ENCODE measurements at places on chromosomes 16 and 17.

DNA sequence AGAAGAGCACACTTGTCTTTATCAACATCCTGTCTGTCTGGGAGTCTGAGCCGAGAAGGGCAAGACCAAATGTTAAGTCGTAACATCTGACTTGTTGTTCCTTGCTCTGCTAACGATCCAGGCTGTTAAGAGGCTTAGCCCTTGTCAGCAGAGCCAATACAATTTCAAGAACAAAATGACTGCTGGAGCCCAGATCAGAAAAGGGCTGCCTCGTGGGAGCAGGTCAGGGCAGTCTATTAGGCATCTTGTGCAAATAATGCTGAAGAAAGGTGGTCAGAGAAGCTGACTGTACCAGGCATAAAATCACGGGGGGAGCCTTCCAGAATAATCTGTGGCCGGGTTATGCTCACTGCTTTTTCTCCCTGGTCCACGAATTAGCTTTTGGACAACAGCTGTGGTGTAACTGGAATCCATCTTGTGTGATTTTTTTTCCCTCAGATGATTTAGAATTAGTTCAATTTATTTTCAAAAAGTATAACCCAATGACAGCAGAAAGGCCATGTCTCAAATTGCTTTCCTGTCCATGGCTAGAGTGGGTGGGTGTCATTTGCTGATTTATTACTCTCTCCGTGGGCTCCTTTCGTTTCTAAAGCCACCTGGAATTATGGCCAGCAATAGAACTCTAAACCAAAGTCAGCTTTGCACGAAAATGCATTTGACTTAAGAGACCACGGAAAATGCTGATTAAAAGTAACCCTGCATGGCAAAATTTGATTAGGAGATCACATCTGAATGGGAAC lies 221.1 kb upstream of the HSBP1 start:
- no peak for DNase-seq

DNA sequence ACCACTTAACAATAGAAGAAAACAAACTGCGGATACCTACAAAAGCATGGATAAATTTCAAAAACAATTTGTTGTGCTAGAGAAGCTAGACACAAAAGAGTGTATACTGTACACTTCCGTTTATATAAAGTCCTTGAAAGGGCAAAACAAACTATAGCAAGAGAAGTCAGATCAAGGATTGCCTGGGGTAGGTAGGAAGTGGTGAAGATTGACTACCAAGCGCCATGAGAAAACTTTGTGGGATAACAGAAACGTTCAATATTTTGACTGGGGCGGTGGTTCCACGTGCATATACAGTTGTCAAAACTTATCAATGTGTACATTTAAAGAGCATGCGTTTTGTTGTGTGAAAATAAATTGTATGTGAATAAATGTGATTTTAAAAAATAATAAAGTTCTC lies 55.6 kb upstream of the CCL2 start:
- no peak for DNase-seq

GRCh38 chr17:28492352-28493310 lies 13.5 kb upstream of the FOXN1 start:
- DNase-seq: no peak

DNA sequence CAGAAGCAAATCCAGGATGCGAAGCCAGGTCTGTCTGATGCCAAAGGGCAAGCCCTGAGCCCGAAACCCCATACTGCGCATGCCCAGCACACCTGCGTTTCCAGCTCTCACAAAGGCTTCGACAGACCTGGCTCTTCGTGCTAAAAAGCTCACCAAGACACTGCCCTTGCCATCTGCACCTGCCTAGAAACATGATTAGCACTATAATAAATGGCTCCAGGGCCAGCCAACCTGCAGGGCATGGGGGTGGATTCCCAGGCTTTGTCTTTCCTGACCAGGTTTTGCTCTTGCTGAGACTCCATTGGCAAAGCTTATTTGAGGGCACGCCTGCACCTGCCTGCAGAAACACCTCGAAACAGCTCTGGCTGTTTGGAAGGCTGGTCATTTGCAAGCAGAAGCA lies 14.4 kb upstream of the PLD6 start:
- DNase-seq: no peak

DNA sequence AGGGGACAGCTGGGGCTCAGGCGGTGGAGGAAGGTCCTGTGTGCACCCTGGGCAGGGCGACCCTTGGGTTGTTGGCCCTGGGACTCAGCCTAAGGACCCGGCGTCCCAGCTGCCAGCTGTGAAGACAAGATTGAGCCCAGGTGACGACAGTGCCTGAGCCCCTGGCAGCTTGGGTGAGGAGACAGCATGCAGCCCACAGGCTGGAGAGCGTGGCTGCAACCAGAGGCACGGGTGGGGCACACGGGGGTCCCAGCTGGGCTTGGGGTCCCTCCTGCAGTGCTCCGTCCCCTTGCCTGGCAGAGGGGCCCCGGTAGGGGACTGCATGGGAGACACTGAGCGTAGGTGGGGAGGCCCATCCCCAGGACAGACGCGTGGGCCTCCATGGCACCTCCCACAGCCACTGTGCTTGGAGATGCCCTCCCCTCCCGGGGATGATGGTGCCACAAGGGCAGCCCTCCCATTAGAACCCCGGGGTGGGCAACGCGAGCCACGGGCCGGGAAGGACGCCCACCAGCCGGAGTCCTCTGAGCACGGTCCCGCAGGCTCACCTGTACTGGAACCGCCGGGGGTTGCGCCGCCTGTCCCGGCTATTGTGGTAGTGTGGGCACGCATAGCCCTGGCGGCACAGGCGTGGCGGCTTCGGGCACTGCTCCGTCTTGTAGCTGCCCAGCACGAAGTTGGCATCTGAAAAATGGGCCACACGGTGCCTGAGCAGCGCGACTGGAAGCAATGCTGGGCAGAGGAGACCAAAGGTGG lies 15.5 kb downstream of the UNKL start:
- no peak for DNase-seq

- no peak for DNase-seq
These were observed 13.4 kb downstream of the GINS2 start for GRCh38 chr16:85675251-85675874.

DNA sequence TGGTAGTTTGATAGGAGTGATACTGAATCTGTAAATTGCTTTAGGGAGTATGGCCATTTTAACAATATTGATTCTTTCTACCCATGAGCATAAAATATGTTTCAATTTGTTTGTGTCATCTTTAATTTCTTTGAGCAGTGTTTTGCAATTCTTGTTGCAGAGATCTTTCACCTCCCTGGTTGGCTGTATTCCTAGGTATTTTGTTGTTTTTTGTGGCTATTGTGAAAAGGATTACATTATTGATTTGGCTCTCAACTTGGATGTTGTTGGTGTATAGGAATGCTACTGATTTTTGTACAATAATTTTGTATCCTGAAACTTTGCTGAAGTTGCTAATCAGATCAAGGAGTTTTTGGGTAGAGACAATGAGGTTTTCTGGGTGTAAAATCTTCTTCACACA lies 3.2 kb downstream of the KRTAP9-9 start:
- DNase-seq: no peak

DNA sequence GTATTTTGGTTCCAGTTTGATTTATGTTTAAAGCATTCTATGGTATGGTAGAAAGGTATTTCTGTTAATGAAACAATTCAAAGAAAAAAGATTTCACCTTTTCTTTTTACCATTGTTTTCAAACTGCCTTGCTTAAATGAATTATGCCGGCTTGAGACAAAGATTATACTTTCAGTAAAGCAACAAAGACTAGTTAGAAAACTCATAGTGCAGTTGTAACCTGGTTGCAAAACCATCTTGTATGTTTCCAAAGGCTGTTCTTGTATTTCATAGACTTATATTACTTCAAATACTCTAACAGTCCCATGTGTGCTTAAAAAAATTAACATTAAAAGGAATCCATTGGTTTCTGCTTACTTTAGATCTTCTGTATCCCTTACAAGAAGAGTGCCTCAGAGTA lies 118.5 kb upstream of the NACA2 start:
- DNase-seq: no peak

- DNase-seq: no peak
These were observed 12.9 kb downstream of the TRPV2 start for GRCh38 chr17:16428098-16428882.

DNA sequence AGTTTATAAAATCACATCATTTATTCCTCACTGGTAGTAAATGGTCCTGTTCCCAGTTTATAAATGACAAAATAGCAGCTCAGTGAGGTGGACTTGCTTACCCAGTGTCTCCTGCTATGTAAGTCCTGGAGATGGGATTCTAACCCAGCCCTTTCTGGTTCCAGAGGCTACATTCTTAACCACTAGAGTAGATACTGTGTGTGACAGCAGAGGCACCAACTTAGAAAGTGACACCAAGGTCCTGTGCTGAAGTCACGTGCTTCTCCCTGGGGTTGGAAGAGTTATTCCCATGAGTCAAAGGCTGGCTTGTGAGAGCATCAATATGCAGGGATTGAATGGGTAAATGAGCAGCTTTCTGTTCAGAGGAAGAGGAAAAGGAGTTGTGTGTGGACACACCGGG lies 167.3 kb upstream of the IRX3 start:
- DNase-seq: no peak

- DNase-seq: no peak
These were observed 158.5 kb downstream of the RPTOR start for GRCh38 chr17:80703142-80703478.

GRCh38 chr17:69907132-69907847 lies 167.7 kb upstream of the KCNJ16 start:
- DNase-seq: no peak

GRCh38 chr16:22710326-22710725 lies 103.6 kb upstream of the HS3ST2 start:
- no peak for DNase-seq

- DNase-seq: no peak
These were observed at the start of gene KRTAP17-1 for GRCh38 chr17:41315204-41315794. KRTAP17-1 (minus strand) TSS chr17:41315710; CDS start chr17:41315650, 60 bp downstream.

GRCh38 chr16:47713225-47713595 lies 252.1 kb downstream of the PHKB start:
- peak; percentile 15 for DNase-seq

GRCh38 chr16:65415460-65415859 lies 293.6 kb upstream of the CDH11 start:
- DNase-seq: no peak

DNA sequence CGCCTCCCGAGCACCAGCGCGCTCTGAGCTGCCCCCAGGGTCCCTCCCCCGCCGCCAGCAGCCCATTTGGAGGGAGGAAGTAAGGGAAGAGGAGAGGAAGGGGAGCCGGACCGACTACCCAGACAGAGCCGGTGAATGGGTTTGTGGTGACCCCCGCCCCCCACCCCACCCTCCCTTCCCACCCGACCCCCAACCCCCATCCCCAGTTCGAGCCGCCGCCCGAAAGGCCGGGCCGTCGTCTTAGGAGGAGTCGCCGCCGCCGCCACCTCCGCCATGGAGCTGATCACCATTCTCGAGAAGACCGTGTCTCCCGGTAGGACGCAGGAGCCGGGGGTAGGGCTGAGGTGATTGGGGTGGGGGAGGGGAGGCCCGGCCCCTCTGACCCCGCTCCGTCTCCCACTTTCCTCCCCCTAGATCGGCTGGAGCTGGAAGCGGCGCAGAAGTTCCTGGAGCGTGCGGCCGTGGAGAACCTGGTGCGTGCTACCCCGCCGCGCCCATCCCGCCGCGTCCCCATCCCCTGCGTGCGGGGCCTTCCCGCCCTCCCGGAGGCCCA lies 329 bp downstream of the KPNB1 start:
- no peak for DNase-seq

DNA sequence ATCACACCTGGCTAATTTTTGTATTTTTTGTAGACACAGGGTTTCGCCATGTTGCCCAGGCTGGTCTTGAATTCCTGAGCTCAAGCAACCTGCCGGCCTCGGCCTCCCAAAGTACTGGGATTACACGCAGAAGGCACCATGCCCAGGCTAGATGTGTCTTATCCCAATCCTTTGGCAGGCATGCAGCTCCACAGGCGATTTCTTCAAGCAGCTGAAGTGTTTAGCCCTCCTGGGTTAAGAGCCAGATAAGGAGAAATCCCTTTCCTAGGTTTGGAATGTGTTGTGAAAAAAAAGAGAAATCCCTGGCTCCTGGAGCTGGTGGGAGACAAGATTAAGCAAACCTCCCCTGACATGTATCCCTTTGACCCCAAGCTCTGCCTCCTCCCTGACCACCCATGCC lies 2.1 kb upstream of the NHERF1 start:
- no peak for DNase-seq

GRCh38 chr16:82384017-82384416 lies 214.0 kb upstream of the MPHOSPH6 start:
- peak; percentile 5 for DNase-seq

DNA sequence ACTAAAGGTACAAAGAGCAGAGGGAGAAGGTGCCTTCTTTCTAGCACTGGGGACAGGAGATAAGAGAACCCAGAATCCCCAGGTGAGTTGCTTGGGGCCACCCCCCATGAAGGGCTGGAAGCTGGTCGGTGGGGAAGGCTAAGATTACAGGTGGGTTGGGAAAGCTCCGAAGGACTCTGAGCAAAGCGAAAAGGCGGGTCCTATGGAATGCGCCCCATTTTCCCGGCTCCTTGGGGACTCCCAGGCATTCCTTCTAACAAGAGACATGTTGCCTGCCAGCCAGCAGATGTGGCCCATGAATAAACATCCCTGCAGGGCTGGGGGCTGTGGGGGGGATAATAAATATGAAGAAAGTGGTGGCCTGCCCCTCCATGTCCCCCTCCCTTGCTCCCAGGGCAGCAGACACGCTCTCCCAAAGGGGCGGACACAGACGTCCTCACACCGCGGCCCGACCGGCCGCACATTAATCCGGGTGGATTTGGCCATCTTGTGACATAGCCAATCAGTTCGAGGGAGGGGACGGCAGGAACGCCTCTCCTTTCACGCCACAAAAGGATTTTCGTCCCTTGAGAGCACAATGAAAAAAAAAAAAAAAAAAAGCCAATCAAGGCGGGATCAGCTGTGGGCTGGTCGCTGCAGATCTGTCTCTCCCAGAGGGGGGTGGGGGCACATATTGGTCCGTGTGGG lies 98.5 kb downstream of the SOX9 start:
- no peak for DNase-seq

- no peak for DNase-seq
These were observed 259.5 kb downstream of the IRX3 start for GRCh38 chr16:54027062-54027461.

DNA sequence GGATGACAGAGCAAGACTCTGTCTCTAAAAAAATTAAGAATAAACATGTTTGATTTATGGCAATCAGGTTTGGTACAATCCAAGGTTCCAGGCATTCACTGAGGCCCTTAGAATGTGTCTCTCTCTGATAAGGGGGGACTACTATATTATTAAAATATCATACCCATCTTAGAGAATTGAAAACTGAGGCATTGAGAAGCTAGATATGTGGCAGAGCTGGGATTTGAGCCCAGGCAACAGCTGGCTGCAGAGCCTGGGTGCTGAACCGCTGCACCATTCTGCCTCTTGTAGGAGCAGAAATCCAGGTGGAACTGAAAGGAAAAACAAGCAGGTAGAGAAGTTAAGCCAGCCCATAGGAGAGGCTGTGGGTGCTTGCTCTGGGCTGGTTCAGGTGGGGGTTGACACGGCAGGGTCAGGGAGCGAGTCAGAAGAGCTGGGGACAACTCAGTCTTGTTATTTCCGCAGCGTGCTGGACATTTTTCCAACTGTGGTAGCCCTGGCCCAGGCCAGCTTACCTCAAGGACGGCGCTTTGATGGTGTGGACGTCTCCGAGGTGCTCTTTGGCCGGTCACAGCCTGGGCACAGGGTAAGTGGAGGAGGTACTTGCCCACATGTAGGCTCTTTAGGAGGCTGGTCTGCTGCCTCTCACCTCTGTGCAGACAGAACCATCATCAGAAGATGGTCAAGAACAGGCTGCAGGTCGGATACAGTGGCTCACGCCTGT lies 62.5 kb downstream of the WIPI1 start:
- DNase-seq: no peak

Data from GM12864 (cell line).